ENCODE measurements at places on chromosomes 4 and X.

DNA sequence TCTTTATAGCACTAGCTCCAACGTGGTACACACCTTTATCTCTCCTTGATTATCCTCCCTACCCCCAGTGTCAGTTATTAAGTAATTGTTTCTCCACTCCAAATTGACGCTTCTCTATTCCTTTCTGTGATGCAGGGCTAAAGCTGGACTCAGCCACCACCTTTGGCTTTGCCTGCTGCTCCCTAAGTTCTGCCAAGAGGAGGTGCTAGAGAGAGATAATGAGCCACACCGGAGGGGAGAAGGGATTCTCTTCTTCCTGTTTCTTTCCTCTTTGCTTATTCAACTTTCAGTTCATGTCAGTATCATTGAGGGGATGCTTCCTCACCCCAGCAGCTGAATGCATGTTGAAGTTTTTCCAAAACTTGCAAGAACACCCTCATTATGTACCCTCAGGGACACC is 176.5 kb downstream of the GBA3 start:
- no peak for DNase-seq

DNA sequence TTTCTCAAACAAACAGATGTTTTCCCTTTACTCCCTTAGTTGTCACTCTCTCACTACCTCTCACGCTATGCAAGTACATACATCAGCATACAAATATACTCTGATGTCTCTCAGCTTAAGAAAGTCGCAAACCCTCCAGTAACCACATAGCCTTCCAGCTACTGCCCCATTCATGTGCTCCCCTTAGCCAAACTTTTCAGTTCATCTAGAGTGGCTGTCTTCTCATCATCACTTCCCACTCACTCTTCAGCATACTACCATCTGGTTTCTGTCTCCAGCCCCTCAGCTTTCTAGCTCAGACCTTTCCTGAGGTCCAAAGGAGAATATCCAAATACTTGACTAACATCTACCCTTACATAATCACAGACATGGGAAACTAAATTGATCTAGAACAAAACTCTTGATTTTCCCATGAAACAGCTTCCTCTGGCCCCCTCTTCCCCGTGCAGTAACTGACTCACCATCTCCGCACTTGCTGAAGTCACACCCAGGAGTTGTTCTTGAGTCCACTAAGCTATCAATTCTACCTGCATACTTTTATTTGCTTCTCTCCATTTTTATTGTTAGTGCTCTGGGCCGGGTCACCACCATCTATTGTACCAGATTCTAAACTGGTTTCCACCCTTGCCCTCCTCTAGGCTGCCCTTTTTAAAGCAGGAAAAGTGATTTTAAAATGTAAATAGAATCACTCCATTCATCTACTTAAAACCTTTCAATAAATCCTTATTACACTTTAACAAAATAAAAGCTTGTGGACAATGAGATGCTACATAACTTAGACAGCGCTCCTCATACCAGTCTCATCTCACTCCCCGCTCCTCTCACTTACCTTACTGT is 57.2 kb downstream of the CASP6 start:
- no peak for DNase-seq

DNA sequence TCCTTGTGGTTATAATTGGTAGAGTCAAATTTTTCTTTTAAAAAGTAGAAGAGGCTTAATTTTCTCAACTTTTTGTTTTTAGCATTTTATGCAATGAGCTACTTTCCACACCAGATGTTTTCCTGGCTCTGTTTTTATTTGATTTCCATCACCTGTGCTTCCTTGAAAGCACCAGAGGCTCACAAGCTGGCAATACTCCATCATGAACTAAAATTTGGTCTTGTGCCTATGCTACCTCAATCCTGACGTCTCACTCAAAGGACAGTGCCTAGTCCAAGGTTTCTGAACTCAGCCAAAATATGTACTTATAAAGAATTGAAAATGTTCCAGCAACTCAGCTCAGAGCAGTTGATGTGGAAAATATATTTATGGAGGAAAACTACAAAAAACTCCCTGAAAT is 914.0 kb upstream of the PRKX start:
- no peak for DNase-seq

DNA sequence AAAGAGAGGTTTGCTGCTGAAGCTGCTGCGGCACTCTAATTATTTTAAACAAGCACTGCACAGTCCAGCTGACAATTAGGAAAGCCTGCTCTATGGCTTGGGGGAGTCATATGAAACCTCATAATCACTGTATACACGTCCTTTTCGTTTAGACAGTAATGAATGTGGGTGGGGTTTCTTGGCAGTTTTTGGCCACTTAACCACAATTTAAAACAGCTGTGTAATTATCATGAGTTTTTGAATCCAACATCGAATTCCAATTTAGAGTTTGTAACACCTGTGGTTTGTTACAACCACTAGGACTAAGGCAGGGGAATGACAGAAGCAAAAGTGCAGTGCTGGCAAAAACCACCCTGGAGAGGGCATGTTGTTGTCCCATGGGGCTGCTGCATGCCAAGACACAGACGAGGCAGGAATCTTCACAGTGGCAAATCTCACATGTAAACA is 99.5 kb downstream of the CXXC4 start:
- no peak for DNase-seq

DNA sequence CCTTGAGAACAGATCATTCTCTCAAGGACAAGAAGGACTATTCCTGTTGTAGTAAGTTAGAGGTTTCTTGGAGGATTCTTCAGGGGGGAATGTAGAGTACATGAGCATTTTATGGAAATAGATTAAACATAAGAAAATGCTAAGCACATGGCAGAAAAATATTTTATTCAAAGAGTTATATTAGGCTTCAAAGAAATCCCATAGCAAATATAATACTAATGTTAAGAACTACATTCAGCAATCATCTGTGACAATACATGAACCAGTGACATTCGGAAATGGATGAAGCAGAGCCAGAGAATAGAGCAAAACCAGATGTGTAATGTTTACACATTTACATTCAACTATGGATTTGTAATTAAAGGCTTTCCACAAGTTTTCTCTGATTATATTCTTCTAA is 288.6 kb downstream of the NAF1 start:
- DNase-seq, result no peak

GRCh38 chr4:40991908-40992307 is 222.4 kb downstream of the APBB2 start:
- DNase-seq, result no peak

- no peak for DNase-seq
Measured at GRCh38 chrX:72037601-72038000, 94.1 kb downstream of the RTL5 start.

GRCh38 chr4:87651941-87652340 is 1.9 kb downstream of the DMP1 start:
- no peak for DNase-seq

GRCh38 chrX:71650333-71650969 is 16.9 kb upstream of the LOC101059915 start:
- DNase-seq, result peak; percentile 57

DNA sequence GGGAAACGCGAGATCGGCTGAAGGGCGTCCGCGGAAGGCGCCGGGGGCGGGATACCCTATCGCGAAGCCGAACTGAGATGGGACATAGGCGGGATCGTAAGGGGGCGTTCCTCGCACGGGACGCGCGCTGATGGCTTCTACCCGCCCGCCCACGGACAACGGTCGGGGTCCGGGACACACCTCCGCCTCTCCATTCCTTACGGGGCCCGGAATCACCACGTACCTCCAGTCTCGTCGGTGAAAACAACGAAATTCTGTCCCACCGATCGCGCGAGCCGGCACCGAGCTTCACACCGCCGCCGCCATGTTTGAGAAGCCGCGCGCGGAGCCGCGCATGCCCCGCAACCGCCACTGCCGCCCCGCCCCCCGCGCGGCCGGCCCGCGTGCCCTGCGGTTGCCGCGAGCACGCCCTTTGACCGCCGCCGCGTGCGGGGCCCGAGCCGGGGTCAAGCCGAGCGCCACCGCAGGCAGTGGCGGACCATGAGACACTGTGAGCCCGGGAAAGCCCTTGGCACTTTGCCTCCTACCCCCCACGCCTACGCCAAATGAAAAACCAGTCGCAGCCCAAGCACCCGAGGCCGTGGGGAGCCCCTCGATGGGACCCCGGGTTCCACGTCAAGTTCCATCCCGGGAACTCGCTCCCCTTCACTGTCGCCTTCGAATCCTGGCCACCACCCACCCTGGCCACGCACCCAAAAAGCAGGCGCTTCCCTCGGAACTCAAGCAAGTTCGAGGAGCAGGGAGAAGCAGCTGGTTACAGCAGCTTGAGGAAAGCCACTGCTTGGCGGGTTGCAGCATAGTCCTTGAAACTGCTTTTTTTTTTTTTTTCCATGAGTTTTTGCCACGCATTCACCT is at the start of gene SCML2:
Gene SCML2, minus strand, starts transcription at position 320 of the 855 bp plus-strand sequence. CDS start 20,617 bp downstream, outside the sequence.
- peak; percentile 20 for DNase-seq

DNA sequence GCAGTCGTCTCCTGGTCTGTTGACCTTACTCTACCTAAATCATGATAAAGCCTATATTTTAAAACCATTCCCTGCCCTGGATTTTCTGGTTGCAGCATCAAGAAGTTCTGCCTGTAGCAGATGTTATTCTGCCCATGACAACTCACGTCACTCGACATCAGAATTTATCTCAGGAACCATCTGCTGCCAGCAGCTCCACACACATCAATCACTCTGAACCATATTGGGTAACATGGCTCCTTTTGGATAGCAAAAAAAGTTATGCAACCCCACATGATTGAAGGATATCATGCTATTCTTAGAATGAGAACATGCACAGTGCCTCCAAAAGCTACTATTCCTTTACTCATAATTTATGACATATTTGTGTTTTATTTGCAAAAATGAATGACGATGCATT is 341.4 kb downstream of the DHRSX start:
- no peak for DNase-seq

DNA sequence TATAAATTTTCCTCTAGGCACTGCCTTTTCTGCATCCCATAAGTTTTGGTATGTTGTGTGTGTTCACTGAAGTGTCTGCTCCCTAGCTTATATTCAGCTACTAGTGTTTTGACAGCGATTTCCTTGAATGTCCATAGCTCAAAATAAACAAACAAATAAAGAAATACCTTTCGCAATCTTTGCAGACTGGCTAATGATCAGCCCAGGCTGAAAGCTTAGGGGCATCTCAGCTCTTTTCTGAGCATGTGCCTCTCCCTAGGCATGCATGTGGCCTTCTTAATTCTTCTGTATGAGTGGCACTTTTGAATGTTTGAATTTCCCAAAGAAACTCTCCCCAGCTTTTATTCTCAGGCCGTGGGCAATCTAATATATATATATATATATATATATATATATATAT is 44.6 kb upstream of the SHROOM4 start:
- DNase-seq, result no peak

GRCh38 chr4:152534541-152535359 is 1.1 kb downstream of the FBXW7 start:
- DNase-seq, result peak; percentile 56

DNA sequence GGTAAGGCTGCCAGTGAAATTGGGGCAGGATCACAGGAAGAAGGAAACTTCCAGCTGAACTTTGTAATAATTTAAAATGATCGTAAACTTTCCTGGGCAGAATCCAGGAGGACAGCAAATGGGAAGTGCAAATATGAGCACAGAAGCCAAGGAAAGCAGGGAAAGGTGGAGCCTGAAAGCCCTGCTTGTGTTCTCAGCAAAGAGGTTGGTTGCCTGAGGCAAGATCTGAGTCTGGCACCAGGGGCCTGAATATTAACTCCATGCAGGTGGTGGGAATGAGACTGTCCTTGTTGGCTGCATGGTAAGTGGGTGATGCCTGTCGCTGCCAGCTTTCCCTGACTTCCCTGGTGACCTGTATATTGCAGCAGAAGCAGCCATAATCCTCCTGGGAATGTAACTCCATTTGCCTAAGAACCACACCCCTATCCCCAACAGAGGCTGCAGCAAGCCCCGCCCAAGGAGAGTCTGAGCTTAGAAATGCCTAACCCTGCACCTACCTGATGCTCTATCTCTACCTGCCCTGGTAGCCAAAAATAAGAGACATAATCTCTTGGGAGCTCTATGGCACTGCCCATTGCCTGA is 132.0 kb upstream of the HDX start:
- no peak for DNase-seq

DNA sequence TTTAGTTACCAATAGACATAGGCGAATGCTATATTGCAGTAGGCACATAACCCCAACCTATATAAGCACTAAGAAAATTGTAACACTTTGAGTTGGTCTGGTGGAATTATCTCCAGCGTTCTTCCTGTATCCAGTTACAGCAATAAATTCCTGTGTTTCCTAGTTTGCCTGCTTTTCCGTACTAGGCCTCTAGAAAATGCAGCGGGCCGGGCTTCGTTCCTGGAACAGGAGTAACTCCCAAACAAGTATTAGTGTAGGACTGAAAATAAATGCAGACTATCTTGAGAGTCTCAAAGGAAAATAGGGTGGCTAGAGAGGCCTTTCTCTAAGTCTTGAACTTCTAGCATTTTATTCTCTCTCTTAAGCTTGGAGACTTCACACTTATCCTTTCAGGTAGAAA is 159.8 kb downstream of the OR13H1 start:
- DNase-seq, result no peak

- no peak for DNase-seq
Measured at GRCh38 chrX:10048076-10048475, 80.9 kb downstream of the CLDN34 start.

DNA sequence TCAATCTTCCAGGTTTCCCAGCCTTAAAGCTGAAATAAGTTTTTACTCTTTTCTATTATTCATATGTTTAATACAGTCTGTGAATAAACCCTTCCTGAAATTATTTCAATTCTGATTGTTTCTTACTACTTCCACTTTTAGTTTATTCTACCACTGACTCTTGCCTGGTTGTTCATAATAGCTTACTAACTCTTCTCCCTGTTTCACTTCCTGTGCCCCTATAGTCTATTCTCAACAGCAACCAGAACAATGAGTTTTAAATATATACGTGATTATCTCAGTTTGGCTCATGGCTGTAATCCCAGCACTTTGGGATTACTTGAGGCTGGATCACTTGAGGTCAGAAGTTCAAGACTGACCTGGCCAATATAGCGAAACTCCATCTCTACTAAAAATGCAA is 408.0 kb upstream of the SPOCK3 start:
- DNase-seq, result no peak

- no peak for DNase-seq
Measured at GRCh38 chr4:177879851-177880250, 437.6 kb upstream of the AGA start.

DNA sequence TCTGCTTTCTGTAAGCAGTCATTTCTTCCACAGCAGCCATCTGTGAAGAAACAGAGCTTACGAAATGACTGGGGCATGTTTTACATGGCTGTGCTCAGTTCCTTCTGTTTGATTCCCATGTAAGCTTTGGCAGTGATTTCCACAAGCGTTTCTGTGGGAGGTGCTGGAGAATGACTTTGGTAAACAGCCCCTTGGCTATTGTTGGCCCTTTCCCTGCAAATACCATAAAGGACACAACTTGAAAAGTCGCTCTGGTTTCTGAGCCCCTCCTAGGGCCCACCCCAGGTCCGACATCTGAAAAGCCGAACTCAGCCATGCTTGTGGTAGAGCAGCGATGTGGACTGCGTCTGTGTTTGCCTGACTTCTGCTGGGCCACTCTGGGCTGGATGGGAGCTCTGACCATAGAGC is 3.7 kb downstream of the LIMCH1 start:
- DNase-seq, result no peak
